Right atrium auricular region (tissue), 2 donors: ENCODE measurements at places on chromosomes 13 and 19. TPM values are rescaled to one million over a fixed set of nuclear protein-coding genes. Genes with fewer than 3 reads are reported as not detected.

DNA sequence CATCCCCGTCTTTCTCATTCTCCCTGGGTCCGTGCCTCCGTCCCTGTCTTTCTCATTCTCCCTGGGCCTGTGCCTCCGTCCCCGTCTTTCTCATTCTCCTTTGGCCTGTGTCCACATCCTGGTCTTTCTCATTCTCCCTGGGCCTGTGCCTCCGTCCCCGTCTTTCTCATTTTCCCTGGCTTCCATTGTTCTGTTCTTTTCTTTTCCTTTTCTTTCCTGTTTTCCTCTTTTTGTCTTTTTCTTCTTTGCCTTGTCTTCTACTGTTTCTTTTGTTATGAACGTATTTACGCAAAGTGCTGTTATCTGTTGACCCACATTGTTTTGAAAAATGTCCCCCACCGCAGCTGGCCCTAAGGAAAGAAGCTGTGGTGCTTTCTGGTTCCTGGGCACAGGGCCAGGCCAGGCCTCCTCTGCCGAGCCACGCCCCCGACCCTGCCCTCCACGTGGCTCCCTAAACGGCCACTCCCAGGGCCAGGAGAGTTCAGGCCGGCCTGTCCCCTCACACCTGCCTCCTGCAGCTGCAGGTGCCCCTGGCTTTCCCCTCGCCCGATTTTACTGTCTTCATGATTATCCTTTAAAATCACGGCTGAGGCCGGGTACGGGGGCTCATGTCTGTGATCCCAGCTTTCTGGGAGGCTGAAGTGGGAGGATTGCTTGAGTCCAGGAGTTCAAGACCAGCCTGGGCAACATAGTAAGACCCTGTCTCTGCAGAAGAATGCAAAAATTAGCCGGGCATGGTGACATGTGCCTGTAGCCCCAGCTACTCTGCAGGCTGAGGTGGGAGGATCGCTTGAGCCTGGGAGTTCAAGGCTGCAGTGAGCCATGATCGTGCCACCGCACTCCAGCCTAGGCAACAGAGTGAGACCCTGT is 14.0 kb upstream of the TMPRSS9 start:
- DNase-seq, result no peak

The SIGLEC8 gene
- 0.08 TPM for total RNA-seq

DNA sequence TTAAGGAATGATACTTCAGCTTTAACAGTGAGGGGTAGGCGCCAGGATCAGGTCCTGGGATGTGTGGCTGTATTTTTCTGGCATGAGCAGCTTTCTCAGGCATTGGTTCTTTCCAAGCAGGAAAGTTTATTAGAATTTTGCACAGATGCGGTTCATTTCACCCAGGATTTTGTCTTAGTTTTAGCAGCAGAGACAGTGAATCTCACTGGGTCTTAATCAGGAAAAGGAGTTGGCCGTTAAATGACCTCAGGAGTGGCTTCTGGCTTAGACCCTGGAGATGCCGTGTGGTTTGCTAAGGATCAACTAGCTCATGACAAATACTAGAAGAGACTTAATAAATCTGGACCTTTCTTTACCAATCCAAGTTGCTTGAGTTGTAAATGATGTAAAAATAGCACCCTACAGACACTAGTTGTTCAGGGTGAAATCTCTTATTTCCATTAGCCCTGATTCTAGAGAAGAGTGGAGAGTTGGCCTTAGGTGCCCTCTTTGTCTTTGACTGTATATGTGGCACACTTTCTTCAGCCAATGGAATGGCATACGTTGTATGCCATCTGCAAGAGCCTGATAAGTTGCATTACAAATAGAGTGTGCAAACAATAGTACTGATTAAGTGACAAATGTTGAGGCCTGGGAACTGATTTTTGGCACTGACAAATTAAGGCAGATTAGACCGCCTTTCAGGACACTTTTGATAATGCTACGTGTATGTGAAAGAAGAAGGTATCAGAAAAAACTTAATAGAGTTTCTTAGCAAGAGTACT is 34.0 kb downstream of the LRCH1 start:
- DNase-seq, result no peak

DNA sequence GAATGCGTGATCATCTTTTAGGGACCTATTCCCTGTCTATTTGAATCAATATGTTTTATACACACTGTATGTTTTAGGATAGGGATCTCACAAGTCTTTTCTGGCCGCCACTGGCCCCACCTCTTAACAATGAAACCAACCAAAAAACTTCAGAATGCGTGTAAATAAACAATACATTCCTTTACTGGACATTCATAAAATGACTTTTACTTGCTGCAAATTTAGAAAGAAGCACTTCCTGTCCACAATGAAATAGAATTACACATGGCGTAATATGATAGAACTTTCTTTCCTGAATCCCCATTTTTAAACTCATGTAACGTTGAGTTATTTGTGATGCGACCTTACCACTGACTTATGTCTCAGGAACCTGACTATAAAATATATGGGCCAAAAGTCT is 233.6 kb downstream of the SLITRK6 start:
- DNase-seq, result no peak

- no peak for DNase-seq
Observed at GRCh38 chr19:19458110-19458816, 52.8 kb downstream of the GATAD2A start.

- no peak for DNase-seq
Observed at GRCh38 chr13:35703061-35703460, 226.6 kb upstream of the MAB21L1 start.

The LYPD3 gene
- total RNA-seq, result not detected

DNA sequence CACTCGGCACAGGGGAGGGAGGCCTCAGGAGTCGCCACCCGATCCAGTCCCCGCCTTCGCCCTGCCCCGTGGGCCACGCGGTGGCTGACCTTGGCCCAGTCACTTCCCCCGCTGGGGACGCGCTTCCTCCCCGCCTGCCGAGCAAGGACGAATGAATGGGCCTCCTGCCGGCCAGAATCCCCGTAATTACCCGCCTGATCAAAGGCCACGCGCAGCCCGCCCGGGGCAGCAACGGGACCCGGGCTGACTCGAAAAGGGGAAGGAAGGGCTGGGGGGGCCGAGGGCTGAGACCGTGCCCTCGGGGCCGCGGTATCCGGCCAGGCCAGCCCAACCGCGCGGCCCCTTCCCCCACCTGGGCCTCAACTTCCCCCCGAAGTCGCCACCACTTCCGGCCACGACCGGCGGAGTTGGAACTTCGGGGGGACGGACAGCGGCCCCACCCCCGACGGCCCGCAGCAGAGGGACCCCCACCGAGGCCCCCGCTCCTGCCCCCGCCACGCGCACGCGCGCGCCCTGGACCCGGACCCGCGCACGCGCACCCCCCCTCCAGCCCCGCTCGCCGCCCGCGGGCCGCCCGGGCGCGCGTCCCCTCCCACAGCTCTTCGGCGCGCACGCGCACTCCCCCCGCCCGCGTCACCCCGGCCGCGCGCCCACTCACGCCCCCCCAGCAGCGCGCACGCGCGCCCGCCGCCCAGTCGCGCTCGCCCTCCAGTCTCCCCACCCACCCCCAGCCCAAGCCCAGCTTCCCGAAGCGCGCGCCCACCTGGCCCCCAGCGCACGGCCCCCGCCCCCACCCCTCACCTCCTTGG is 520 bp downstream of the ZNF787 start:
- DNase-seq, result peak; percentile 84

GRCh38 chr13:37418490-37418889 is 180.1 kb downstream of the POSTN start:
- no peak for DNase-seq

The SERPINE3 gene
- total RNA-seq, result not detected

DNA sequence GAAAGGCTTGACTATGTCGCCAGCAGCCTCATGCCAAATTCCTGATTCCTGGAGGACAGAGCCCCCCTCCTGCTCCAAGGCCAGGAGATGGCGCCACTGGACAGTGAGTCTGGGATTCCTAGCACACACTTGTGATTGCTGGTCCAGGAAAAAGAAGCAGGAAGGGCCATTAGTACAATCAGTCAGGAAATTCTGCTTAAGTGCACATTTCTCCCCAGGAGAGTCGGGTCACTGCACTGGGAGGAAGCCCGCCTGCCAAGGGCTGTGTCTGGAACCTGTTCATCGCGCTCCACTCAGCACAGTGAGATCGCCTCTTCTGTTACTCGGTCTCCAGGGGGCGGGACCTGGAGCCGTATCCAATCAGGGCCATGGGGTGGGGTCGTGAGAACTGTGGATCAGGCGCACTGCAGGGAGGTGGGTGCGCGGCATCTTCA is 65.1 kb downstream of the ZNF823 start:
- peak; percentile 81 for DNase-seq

The LYPD5 gene
- 0.63 TPM for total RNA-seq

GRCh38 chr19:3420909-3421619 is 54.7 kb downstream of the NFIC start:
- no peak for DNase-seq

The DAND5 gene
- total RNA-seq, result 2.9 TPM

- peak; percentile 76 for DNase-seq
Observed at GRCh38 chr19:35643255-35644205, 2.0 kb downstream of the ETV2 start.

The RASGRP4 gene
- total RNA-seq, result 1.1 TPM

The NUFIP1 gene
- 2.9 TPM for total RNA-seq

- DNase-seq, result peak; percentile 77
Observed at GRCh38 chr19:46489445-46490272, 6.0 kb downstream of the PNMA8B start.

GRCh38 chr19:52536448-52536800 is 9.0 kb downstream of the ZNF808 start:
- no peak for DNase-seq

DNA sequence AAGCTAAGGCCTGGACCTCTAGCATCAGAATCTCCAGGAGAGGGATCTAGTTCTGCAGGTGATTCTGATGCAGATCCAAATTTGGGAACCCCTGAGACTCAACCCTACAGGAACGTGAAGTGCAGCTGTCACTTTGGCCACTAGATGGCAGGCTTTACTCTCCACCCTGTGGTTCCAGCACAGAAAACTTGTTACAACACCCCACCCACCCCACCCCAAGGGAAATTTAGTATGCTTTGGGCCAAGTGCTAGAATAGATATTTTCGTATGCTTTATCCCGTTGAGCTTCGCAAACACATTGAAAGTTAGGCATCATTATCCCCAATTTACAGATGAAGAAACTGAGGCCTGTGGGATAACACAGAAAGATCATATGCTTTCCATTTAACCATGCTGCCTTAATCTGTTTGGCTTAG is 232.0 kb downstream of the B3GLCT start:
- DNase-seq, result peak; percentile 78

The NALCN gene
- total RNA-seq, result 21.1 TPM

DNA sequence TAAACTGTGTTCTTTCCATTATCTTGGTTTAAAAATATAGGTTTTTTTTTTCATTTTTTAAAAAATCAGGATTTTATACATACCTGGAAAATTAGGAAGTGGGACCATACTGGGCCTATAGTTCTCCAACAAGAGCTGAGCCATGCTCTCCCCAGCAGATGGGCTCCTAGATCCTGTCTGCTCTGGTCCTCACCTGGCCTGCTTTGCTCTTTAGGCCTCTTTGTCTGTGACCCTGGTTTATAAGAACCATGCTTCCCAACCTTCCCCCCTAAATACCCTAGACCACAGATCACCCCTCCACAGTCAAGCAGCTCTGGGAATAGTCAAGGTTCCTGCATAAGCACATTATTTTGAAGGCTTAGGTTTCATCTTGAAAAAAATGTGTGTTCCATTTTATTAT is 185.0 kb upstream of the TSHZ3 start:
- peak; percentile 40 for DNase-seq

The ATP8A2 gene
- 0.08 TPM for total RNA-seq

The ZNF628 gene
- 13.2 TPM for total RNA-seq

DNA sequence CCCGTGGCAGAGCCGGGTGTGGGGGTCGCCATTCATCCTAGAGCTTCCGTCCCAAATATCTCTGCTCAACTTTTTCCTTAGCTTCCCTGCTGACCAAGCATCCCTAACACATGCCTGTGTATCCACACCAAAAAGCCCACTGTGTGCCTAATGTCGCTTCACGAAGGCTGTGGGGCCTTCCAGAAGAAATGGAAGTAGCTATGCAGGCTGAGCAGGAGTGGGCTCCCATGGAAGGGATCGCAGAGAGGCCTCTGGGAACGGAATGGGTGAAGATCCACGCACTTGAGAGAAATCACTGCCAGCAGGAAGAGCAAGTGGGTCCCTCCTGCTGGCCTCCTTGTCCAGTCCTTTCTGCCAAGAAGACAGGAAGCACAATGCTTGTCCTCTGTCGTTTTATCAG is 136.0 kb downstream of the SOX1 start:
- no peak for DNase-seq
